ENCODE measurements at places on chromosomes 6 and 20.

- no peak for DNase-seq
- H3K4me1 ChIP-seq: no peaks in the 10 kb centered on the region
- no peaks in the 10 kb centered on the region for H3K36me3 ChIP-seq
- no peak overlapping the region for H3K4me3 ChIP-seq
- H3K27ac ChIP-seq: no peak overlapping the region
- no peaks in the 10 kb centered on the region for H3K27me3 ChIP-seq
Measured at GRCh38 chr6:9482030-9482738, 932.7 kb downstream of the TFAP2A start.

DNA sequence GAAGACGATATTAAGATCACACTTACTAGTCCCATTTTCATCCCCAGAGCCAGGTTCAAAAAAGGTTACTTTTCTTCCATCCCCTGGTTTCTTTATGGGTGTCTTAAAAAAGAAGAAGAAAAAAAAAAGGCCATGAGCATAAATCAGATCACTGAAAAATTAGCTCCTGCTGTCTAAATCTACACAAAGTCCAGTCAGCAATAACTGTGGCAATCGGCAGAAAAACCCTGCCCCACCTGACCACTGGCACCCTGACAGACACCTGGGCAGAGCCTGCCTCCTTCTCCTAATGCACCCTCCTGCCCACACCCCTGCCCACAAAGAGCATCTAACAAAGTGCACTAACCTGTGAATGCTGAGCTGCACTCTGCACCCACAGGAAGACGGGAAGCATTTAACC lies 69.8 kb downstream of the STAU1 start:
- no peak for DNase-seq
- no peak overlapping the region for H3K27ac ChIP-seq
- peaks cover 60% of the 10 kb centered on the region for H3K36me3 ChIP-seq

DNA sequence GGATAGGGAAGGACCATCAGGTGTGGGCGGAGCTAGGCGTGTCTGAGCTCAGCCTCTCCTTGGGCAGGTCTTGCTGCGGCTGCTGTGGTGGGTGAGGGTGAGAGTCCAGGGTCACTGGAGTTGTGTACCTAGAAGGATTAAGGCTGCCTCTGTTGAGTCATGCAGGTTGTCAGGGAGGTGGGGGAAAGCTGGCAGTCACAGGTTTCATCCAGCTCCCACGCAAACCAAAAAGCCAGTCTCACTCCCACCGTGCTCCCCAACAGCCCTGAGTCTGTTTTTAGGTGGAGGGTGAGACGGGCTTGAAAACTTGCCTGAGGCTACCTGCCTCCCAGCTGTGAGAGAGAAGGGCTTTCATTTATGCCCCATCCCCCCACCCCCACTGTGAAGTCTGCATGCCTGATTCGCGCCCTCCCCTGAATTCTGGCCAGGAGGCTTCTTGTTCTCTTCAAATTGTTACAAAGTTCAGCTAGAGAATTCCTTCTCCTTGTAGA lies 161.5 kb downstream of the MYLK4 start:
- no peaks in the 10 kb centered on the region for H3K36me3 ChIP-seq
- no peak overlapping the region for H3K4me3 ChIP-seq
- H3K4me1 ChIP-seq: peaks cover 28% of the 10 kb centered on the region
- H3K27me3 ChIP-seq: no peaks in the 10 kb centered on the region
- DNase-seq: no peak
- H3K27ac ChIP-seq: no peak overlapping the region

DNA sequence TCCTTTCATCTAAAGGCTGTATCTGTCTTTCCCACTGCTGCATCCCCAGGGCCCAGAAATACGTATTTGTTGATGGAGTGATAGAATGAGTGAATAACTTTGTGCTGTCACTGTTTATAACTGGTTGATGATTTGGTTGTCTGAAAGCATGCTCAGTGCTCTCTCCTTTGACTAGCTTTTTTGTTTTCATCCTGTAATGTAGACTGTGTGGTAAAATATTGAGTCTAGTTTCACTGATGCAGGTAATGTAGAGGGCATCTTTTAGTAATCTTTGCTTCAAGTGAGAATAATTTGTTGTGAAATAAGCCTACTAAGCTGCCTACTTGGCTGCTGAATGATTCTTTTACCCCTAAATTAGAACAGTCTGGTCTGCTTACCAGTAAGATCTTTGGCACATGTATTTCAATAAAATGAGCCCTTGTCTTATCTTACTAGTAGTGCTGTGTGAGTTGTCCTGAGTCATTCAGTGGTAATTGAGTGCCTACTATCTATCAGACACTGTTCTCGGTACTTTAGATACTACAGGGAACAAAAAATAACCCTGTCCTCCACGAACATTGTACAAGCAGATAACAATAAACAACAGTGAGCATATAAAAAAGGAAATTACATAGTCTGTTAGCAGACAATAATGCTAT lies 39.9 kb downstream of the MAPK14 start:
- peaks cover 46% of the 10 kb centered on the region for H3K4me1 ChIP-seq
- no peak overlapping the region for H3K4me3 ChIP-seq
- H3K27me3 ChIP-seq: no peaks in the 10 kb centered on the region

GRCh38 chr6:100915876-100916275 lies 34.7 kb upstream of the ASCC3 start:
- no peaks in the 10 kb centered on the region for H3K27me3 ChIP-seq
- no peaks in the 10 kb centered on the region for H3K36me3 ChIP-seq
- H3K4me3 ChIP-seq: no peak overlapping the region
- H3K4me1 ChIP-seq: no peaks in the 10 kb centered on the region
- DNase-seq: no peak

DNA sequence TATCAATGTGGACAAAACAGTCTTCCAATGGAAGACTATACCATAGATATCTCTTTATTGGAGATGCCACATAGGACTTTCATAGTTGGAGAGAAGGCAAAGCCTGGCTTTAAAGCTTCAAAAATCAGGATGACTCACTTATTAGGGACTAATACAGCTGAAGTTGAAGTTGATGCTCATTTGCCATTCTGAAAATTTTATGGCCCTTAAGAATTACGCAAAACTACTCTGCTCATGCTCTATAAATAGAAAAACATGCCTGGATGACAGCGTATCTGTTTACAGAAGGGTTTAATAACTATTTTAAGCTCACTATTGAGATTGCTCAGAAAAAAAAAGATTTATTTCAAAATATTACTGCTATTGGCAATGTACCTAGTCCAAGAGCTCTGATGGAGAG lies 155.5 kb upstream of the DST start:
- H3K27ac ChIP-seq: peak overlapping the region; percentile 47
- no peaks in the 10 kb centered on the region for H3K36me3 ChIP-seq
- no peaks in the 10 kb centered on the region for H3K27me3 ChIP-seq
- peaks cover 54% of the 10 kb centered on the region for H3K4me1 ChIP-seq
- no peak overlapping the region for H3K4me3 ChIP-seq

GRCh38 chr20:52168116-52168515 lies 23.5 kb downstream of the ZFP64 start:
- no peaks in the 10 kb centered on the region for H3K4me1 ChIP-seq
- no peak overlapping the region for H3K4me3 ChIP-seq
- no peak for DNase-seq
- H3K27ac ChIP-seq: no peak overlapping the region

DNA sequence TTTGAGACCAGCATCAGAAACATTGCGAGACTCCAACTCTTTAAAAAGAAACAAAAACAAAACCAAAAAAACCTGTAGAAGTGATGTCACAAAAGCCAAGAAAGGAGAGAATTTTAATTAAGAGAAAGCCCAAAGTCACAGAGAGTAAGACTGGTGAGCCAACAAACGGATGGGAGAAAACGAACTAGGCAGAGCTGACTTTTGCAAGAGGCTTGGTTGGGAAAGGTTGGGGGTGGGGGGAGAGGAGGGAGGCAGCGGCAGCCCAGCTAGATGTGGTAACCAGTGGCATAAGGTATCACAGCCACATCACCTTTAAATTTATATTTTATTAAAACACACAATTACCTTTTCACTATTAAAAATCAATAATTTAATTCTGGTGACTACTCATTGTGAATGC lies 23.5 kb downstream of the NOL7 start:
- peaks cover 19% of the 10 kb centered on the region for H3K36me3 ChIP-seq
- H3K27me3 ChIP-seq: no peaks in the 10 kb centered on the region
- peaks cover 19% of the 10 kb centered on the region for H3K4me1 ChIP-seq
- no peak for DNase-seq
- H3K27ac ChIP-seq: no peak overlapping the region
- H3K4me3 ChIP-seq: no peak overlapping the region

DNA sequence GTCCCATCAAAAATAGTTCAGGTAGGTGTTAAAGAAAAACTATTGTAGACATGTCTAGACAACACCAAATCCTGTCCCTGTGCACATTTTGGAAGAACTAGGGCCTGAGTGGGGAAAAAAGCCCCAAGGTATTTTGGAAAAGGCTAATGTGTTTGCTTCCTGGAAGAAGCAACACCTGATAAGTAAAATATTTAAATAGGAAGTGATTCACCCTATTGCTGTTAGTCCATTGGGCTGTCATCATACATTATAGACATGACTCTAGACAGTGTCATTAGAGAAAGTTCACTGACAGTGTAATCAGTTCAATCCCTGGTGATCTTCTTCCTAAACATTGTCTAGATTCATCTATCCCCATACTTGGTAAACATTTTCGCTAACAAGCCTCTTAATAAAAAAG lies 465.3 kb downstream of the CBLN4 start:
- H3K27me3 ChIP-seq: no peaks in the 10 kb centered on the region
- no peak for DNase-seq
- H3K4me1 ChIP-seq: no peaks in the 10 kb centered on the region
- H3K4me3 ChIP-seq: no peak overlapping the region
- no peak overlapping the region for H3K27ac ChIP-seq
- H3K36me3 ChIP-seq: no peaks in the 10 kb centered on the region

GRCh38 chr20:12882832-12883506 lies 125.8 kb upstream of the SPTLC3 start:
- no peaks in the 10 kb centered on the region for H3K27me3 ChIP-seq
- DNase-seq: no peak
- H3K4me3 ChIP-seq: no peak overlapping the region
- no peaks in the 10 kb centered on the region for H3K4me1 ChIP-seq

GRCh38 chr6:104813552-104813951 lies 46.2 kb downstream of the HACE1 start:
- no peak overlapping the region for H3K4me3 ChIP-seq
- no peak overlapping the region for H3K27ac ChIP-seq
- no peaks in the 10 kb centered on the region for H3K27me3 ChIP-seq
- no peaks in the 10 kb centered on the region for H3K4me1 ChIP-seq

- H3K27ac ChIP-seq: peak overlapping the region; percentile 83
- DNase-seq: peak; percentile 47
- no peaks in the 10 kb centered on the region for H3K27me3 ChIP-seq
- H3K36me3 ChIP-seq: no peaks in the 10 kb centered on the region
- H3K4me1 ChIP-seq: peaks cover 32% of the 10 kb centered on the region
- H3K4me3 ChIP-seq: peak overlapping the region; percentile 30
Measured at GRCh38 chr20:17843246-17844132, 125.1 kb downstream of the SNX5 start.

DNA sequence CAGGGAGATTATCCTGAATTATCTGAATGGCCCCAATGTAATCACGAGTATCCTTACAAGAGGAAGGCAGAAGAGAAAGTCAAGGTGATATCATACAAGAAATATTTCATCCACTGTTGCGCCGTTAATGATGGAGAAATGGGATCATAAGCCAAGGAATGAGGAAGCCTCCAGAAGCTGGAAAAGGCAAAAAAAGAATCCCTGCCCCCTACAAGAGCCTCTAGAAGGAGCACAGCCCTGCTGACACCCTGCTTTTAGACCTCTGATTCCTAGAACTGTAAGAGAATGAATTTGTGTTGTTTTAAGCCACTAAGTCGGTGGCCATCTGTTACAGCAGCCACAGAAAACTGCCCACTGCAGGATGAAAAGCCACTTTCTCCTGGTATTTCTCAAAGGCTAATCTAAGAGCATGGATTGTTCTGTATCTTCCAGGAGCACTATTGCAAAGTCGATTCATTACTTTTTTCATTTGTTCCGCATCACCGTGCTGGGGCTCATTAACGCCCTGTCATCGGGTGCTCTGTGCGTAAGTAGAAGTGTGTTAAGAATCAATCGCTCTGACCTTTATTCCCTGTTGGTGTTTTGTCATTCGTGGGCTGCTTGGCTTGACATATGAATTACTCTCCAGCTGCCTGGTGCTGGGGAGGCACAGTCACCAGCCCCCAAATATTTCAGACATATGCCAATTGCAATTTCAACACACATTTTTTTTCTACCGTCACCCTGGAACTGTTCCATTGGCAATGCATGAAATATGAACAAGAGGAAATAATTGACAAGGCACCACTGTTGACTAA lies 117.0 kb downstream of the PCSK2 start:
- no peaks in the 10 kb centered on the region for H3K4me1 ChIP-seq
- DNase-seq: no peak
- H3K27ac ChIP-seq: no peak overlapping the region
- no peaks in the 10 kb centered on the region for H3K36me3 ChIP-seq
- no peak overlapping the region for H3K4me3 ChIP-seq
- no peaks in the 10 kb centered on the region for H3K27me3 ChIP-seq

DNA sequence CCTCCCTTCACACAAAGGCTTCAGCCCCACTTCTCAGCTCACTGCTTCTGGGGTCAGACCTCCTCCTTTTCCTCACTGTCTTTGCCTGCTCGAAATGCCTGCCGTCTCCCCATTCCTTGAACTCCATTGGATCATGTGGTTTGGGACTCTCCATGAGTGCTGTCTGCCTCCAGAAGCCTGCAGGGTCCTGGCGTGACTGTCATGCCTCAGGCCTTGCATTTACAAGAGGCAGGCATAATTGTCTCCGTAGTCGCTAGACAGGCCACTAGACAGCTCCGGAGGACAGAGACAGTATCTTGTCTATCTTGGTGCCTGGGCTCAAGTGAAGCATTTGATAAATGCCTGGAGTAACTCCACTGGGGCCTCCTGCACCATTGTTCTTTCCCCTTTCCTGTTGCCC lies 15.3 kb downstream of the PNLDC1 start:
- DNase-seq: no peak
- H3K27ac ChIP-seq: no peak overlapping the region
- no peaks in the 10 kb centered on the region for H3K27me3 ChIP-seq
- no peak overlapping the region for H3K4me3 ChIP-seq
- no peaks in the 10 kb centered on the region for H3K4me1 ChIP-seq

DNA sequence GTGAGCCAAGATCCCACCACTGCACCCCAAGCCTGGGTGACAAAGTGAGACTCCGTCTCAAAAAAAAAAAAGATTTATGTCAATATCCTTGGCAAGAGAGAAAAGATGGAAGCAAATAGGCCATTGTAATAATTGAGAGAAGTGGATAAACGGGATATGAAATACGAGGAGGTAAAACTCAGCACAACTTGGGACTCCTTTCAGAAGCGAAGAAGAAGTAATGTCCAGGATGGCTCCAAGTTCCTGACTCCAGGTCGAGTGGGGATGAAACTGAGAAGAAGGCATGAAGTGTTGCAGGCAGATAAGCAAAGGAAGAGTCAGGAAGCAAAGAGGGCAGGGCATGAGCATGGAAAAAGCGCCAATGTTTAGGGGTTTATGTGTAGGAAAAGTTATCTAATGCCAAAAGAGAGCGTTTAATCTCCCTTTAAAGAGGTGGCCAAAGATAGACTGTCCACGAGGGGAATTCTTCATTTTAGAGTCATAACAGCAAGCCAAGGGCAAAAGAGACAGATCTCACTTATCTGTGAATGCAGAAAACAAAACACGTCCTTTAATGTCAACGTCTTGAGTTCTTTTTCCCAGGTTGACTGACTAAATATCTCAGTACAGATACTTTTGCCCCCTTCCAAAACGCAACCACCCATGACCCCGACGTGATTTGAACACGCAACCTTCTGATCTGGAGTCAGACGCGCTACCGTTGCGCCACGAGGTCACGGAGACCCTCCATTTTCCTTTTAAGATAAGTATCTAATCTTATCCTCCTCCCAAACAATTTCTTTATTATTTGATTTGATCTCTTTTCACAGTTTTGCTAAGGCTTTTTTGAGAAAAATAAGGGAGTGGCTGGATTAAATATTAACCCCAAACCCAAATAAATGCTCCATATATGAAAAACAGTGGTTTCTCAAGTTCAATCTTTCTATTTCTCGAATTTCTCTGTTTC lies 46.3 kb upstream of the BTN3A2 start:
- DNase-seq: no peak
- H3K36me3 ChIP-seq: no peaks in the 10 kb centered on the region
- no peak overlapping the region for H3K27ac ChIP-seq
- H3K27me3 ChIP-seq: no peaks in the 10 kb centered on the region
- no peak overlapping the region for H3K4me3 ChIP-seq
